ENCODE measurements at places on chromosomes 6 and 20.

GRCh38 chr6:146700078-146700686 lies 101.4 kb downstream of the ADGB start:
- DNase-seq = peak; percentile 44

GRCh38 chr20:59004493-59004762 lies 2.6 kb downstream of the CTSZ start:
- DNase-seq = no peak

DNA sequence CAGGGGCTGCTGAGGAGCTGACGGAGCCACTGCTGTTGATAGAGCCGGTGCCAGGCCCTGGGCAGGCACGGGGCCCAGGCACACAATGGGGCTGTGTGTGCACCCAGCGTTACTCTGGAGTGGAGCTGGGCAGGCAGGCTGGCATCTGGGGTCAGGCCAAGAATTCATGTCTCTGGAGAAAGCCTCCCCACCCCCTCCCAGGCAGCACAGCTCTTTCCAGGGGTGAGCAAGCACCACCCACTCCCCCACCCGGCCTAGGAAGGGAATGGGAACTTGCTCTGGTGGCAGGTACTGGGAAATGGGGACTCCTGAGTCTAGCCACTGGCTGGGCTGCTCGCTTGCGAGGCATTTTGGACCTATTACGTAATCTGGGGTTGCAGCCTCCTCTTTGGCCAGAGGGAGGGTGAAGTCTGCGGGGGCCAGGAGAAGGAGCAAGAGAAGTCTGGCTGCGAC lies 22.7 kb downstream of the TFEB start:
- no peak for DNase-seq

GRCh38 chr6:80638213-80639055 lies 532.0 kb downstream of the BCKDHB start:
- no peak for DNase-seq

DNA sequence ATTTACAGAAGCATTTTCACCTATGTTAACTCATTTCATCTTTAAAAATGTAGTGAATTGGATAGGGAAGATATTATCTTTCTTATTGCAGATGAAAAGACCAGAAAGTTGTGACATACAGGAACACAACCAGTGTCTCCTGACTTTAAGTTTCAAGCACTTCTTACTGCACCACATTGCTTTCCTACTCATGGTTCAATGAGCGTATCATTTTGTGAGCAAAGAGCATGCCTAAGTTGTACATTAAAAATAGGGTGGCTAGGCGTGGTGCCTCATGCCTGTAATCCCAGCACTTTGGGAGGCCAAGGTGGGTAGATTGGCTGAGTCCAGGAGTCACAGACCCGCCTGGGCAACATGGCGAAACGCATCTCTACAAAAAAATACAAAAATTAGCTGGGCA lies 21.2 kb upstream of the RNGTT start:
- DNase-seq = no peak

GRCh38 chr6:124226396-124226795 lies 422.7 kb downstream of the NKAIN2 start:
- DNase-seq = no peak

DNA sequence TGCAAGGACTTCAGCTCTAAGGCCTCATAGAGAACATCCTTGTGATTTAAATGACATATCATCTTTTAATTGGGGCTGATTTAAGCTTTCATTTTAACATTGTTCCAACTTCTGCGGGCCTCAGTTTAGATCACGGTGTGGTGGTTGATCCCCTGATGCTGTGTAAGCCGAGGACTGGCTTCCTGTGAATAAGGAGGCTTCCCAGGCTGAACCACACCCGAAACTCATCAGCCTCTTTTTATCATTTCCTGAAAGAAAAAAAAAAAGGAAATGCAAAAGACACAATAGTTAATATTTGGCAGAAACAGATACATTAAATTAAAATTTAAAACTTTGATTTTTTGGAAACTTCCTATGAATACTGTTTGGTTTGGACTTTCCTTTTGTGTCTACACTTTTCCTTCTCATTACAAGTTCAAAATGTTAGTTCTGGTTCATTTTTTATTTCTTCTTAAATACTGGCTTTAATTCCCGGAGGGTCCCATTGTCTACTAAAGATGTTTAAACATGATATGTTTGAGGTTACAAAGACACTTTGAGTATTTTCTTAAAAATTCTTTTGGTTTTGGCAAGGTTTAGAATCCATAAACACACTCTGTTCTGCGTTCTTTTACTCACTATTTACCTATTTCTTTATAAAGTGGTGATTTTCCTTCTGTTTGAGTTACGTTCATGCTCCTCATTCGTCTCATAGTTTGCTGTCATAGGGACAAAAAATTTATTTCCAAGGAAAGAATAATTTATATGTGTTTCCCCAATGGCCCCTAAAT lies 230.0 kb upstream of the SULF2 start:
- DNase-seq = no peak

- DNase-seq = no peak
Observed at GRCh38 chr6:21808045-21808470, 214.5 kb downstream of the SOX4 start.

- no peak for DNase-seq
Observed at GRCh38 chr6:145081677-145082076, 653.6 kb downstream of the EPM2A start.

GRCh38 chr6:160170018-160170680 lies 48.5 kb downstream of the SLC22A1 start:
- DNase-seq = no peak

DNA sequence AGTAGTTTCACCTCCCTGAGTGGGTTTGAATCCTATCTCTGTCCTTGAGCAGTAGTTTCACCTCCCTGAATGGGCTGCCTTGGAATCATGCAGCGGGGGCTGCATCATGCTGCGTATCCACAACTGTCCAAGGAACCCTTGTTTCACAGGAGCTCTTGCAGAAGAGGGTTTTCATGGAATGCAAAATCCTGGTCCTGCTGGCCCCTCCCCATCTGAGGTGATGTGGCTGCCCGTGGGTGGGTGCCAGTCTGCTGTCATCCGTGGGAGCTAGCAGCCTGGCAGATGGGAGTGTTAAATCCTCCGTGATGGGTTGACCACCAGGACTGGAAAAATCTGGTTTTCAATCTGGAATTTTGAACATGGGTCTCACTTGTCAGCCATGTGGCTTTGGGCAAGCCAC lies 21.7 kb downstream of the ZBP1 start:
- no peak for DNase-seq

DNA sequence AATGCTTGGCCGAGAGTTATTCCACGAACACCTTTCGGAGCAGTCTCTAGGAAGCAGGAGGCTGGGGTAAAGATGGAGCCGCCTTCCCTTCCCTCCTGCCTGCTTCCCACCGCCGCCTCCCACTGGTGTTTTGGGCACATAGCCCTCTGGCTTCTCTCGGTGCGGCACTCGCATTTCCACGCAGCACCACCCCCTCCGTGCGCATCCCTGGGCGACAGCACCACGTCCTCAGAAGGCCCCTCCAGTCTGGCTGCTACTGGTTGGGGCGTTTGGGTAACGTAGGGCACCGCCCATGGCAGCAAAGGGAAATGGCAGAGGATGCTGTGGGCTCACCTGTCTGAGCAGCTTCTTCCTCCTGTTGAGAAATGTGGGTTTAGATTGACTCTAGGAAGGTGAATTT lies 2.4 kb downstream of the COL20A1 start:
- no peak for DNase-seq

DNA sequence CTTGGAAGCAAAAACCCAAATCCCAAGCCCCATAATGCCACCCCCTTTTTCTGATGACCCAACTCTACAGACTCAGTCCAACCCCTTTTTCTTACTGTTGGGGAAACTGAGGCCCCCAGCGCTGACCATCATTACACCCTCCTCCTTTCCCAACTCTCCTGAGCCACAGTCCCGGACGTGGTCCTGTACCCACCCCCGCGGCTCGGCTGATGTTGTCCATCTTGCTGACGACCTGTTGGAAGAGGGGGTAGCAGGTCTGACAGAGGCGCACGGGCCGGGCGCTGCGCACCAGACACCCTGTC lies 533 bp downstream of the OSTM1 start:
- no peak for DNase-seq

DNA sequence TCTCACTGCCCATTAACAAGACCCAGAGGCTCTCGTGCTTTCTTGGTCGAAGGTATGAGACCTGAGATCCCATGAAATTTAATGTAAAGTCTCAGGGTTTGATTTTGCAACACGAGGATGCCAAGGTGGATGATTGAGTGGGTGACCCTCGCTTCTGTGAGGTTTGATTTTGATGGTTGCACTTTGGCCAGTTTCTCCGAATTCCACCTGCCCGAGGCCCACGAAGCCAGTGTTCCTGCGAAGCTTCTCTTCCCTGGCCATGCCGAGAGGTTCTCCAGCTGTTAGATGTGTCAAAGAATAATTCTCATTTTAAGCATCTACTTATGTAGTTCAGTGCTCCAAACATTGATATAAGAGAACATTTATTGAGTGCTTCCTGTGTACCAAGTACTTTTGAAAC lies at the start of gene KIF25:
Gene KIF25 (plus strand): TSS at position 30 of the 400 bp plus-strand sequence. CDS start 31,915 bp downstream, outside the sequence.
- no peak for DNase-seq

GRCh38 chr6:63634630-63635029 lies 972 bp upstream of the PHF3 start:
- DNase-seq = no peak

- no peak for DNase-seq
Observed at GRCh38 chr6:43829470-43829869, 59.5 kb downstream of the VEGFA start.

GRCh38 chr6:144283646-144284477 lies 1.3 kb upstream of the UTRN start:
- no peak for DNase-seq

- no peak for DNase-seq
Observed at GRCh38 chr20:46704714-46705377, 4.6 kb upstream of the SLC2A10 start.

DNA sequence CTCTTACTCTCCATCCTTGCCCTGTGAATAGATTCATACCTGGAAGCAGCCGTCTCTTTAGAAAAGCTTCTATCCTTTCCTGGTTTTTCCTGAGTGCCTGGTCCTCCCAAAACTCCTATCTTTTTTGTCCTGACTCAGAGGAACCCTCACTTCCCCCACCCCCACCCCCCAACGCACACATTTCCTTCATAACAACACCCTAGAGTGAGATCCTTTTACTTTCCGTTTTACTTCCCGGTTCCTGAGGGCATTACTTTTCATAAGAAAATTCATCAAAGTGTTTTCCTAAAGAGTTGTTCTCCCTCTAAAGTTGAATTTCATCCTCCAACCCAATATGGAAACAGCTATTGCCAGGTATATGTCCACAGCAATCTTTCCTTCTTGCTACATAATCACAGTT lies 327.0 kb downstream of the NRN1 start:
- DNase-seq = no peak

DNA sequence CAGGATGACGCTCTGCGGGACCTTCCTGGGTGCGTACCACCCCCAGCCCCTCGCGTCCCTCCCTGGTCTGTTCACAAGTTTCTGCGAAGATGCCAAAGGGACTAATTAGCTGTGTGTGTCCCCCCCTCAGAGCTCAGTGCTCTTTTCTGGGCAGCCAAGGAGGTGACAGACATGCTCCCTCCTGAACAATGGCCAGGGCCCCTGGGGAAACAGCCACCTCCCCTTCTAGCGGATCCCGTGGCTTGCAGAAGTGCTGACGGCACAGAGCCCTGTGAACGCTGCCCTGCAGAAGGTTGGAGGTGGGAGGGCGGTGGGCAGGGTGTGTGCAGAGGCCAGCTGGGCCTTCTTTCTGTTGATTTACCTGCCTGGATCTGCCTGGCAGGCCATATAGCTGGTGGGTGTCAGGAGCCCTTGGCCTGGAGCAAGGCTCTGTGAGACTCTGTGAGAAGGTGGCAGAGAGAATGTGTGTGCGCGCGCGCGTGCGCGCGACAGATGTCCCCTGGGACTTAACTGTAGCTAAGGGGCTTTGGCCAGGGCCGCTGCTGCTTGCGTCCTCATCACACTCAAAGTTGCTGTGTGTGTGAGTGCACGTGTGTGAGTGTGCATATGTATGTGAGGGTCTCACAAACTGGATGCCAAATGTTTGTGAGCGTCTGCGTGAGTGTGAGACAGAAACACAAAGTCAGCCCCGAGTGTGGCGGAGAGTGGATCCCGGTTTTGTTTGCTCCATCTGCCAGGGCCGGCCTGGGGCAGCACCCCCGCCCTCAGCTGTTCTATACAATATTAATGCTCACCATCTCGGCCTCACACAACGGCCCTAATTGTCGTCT lies 3.5 kb upstream of the MYT1 start:
- peak; percentile 52 for DNase-seq

- DNase-seq = no peak
Observed at GRCh38 chr20:401682-402495, 6.2 kb upstream of the RBCK1 start.

DNA sequence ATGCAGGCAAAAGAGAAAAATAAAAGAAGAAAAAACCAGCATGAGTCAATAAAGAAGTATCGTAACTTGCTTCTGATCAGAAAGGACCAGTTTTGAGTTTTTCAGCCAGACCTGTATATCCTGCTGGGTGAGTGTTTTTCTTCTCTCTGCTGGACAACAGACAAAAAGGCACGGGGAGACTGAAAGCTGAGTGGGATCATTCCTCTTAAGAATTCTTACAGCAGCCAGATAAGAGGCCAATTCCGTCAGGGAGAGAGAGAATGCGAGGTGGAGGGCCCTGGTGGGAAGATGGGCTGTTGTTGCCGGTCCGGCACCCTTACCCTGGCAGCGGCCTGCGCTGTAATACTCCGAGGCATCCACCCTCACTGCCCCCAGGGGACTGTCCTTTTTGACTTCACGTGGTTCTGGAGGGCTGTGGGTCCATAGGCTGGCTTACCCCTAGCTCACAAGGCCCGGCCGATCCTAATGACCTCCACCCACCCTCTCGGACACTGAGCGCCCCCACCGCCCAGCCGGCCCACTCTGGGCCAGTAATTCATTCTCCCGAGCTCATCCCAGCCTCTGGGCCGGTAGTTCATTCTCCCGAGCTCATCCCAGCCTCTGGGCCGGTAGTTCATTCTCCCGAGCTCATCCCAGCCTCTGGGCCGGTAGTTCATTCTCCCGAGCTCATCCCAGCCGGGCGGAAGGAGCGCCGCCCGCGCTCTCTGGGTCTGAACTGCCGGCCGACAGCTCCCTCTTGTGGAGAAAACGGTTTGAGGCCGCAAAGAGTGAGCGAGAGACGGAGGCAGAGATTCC lies 118.3 kb upstream of the SIRPA start:
- peak; percentile 88 for DNase-seq

GRCh38 chr6:63066055-63066704 lies 145.1 kb upstream of the FKBP1C start:
- DNase-seq = no peak

GRCh38 chr20:63499338-63499969 lies 571 bp upstream of the EEF1A2 start:
- DNase-seq = no peak

GRCh38 chr20:63305393-63305792 lies 12.4 kb downstream of the COL20A1 start:
- DNase-seq = no peak

DNA sequence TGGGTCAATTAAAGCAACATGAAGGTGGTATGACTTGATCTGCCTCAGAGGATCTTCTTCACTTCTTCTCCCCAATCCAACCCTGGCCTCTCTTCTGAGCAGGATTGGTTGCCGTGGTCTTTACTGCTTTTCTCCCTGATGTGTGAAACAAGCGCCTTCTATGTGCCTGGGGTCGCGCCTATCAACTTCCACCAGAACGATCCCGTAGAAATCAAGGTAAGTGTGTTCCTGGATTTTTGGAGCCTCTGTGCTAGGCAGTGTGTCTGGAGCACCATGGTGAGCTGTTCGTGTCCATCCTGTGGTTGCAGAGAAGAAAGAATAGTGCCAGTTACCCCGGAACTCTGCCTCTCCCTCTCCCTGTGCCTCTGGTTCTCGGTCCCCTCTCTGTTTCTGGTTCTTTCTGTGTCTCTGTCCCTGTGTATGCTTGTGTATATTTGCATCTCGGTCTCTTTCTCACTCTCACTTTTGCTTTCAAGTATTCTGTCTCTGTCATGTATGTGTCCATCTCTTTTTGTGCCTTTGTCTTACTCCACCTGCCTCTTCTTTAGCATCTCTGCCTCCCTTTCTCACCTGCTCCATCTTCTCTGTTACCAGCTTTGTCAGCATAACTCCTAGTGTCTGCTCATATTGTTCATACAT lies 23.5 kb downstream of the TM9SF4 start:
- no peak for DNase-seq

Measured in neuronal stem cell (in vitro differentiated cells).